Right atrium auricular region (tissue), 2 donors: ENCODE measurements at places on chromosomes 12 and 14.

- no peaks in the 10 kb centered on the region for H3K36me3 ChIP-seq
- no peak for DNase-seq
- H3K4me3 ChIP-seq = no peak overlapping the region
- H3K4me1 ChIP-seq = peaks cover 8% of the 10 kb centered on the region
These were observed 49.6 kb downstream of the SRGAP1 start for GRCh38 chr12:63894132-63894531.

DNA sequence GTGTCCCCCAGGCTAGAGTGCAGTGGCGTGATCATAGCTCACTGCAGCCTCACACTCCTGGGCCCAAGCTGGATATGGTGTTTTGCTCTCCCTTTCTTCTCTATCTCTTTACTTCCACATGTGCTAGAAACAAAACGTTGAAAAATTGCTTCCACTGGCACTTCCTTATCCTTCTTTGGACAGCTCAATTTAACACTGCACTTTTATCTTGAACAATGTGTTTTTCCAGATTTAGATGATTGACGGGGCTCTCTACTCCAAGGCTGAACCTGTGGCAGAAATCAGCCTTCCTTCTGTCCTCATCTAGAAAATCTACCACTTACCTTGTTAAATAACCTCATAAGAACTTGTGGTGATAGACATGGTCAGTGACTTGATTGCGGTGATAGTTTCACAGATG is 165.1 kb downstream of the DAD1 start:
- H3K4me1 ChIP-seq = peaks cover 16% of the 10 kb centered on the region
- no peak overlapping the region for H3K4me3 ChIP-seq
- no peak for DNase-seq
- H3K27ac ChIP-seq = no peak overlapping the region
- no peaks in the 10 kb centered on the region for H3K36me3 ChIP-seq

GRCh38 chr12:45598761-45599160 is 130.7 kb upstream of the ARID2 start:
- no peaks in the 10 kb centered on the region for H3K36me3 ChIP-seq
- H3K27ac ChIP-seq = no peak overlapping the region
- no peak for DNase-seq
- H3K27me3 ChIP-seq = no peaks in the 10 kb centered on the region

DNA sequence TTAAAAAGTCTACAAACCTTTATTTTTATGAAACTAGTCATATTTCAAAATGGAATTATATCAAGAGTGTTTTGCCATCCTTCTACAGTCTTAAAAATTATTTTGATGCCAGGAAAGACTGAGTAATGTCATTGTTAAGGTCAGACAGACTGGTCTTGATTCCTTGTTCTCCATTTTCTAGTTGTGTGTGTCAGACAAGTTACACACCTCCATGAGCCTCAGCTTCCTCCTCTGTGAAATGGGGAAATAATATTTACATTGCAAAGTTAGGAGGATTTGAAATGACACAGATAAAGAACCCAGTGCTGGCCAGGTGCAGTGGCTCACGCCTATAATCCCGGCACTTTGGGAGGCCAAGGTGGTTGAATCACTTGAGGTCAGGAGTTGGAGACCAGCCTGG is 47.4 kb upstream of the ELK3 start:
- DNase-seq = no peak
- no peaks in the 10 kb centered on the region for H3K36me3 ChIP-seq
- H3K4me1 ChIP-seq = no peaks in the 10 kb centered on the region
- no peaks in the 10 kb centered on the region for H3K27me3 ChIP-seq
- H3K27ac ChIP-seq = no peak overlapping the region
